ENCODE measurements at places on chromosomes 11 and 22. TPM values are rescaled to one million over a fixed set of nuclear protein-coding genes. Genes with fewer than 3 reads are reported as not detected.

Gene LARGE2
- polyA plus RNA-seq, result 16.1 TPM

Gene SLC15A3
- 19.1 TPM for polyA plus RNA-seq

Gene FAM111B
- 8.8 TPM for polyA plus RNA-seq

Gene C11orf87
- 0.17 TPM for polyA plus RNA-seq

Gene MMP3
- not detected for polyA plus RNA-seq

Gene HBB
- 134 TPM for polyA plus RNA-seq

Gene DNAJB13
- 4.9 TPM for polyA plus RNA-seq

Gene TESMIN
- 17.5 TPM for polyA plus RNA-seq

Gene TMEM86A
- polyA plus RNA-seq, result 9.2 TPM

Gene CDC42BPG
- 4.0 TPM for polyA plus RNA-seq

Gene P2RY2
- polyA plus RNA-seq, result 1.1 TPM

Gene MICALL1
- 27.2 TPM for polyA plus RNA-seq

Gene SOX10
- polyA plus RNA-seq, result 0.70 TPM

Gene PHF21B
- polyA plus RNA-seq, result 7.4 TPM

Gene KIF18A
- polyA plus RNA-seq, result 12.7 TPM

Gene NTM
- polyA plus RNA-seq, result 45.1 TPM

Gene APOA5
- not detected for polyA plus RNA-seq

Gene LRP5
- polyA plus RNA-seq, result 54.6 TPM

Gene ADAMTS8
- 2.7 TPM for polyA plus RNA-seq

Gene CARD16
- 1.6 TPM for polyA plus RNA-seq

Gene DBX1
- polyA plus RNA-seq, result not detected

Gene PATE2
- not detected for polyA plus RNA-seq

Gene LGR4
- 136 TPM for polyA plus RNA-seq

Gene INS
- not detected for polyA plus RNA-seq

Gene MIOX
- 13.6 TPM for polyA plus RNA-seq

Gene IRAG1
- 10.8 TPM for polyA plus RNA-seq

Gene TMEM123
- 278 TPM for polyA plus RNA-seq

Data from renal cortex interstitium (tissue), 15 donors.